ENCODE measurements at places on chromosomes 12 and 14.
A peak's percentile ranks its signal among the peaks of the same experiment; 100 is the strongest.

- no peak for DNase-seq
These were observed 52.3 kb upstream of the EGLN3 start for GRCh38 chr14:34003082-34003668.

GRCh38 chr12:49823350-49823749 lies 4.9 kb downstream of the NCKAP5L start:
- DNase-seq: no peak

- DNase-seq: no peak
These were observed 11.5 kb downstream of the UBE2N start for GRCh38 chr12:93430280-93430679.

DNA sequence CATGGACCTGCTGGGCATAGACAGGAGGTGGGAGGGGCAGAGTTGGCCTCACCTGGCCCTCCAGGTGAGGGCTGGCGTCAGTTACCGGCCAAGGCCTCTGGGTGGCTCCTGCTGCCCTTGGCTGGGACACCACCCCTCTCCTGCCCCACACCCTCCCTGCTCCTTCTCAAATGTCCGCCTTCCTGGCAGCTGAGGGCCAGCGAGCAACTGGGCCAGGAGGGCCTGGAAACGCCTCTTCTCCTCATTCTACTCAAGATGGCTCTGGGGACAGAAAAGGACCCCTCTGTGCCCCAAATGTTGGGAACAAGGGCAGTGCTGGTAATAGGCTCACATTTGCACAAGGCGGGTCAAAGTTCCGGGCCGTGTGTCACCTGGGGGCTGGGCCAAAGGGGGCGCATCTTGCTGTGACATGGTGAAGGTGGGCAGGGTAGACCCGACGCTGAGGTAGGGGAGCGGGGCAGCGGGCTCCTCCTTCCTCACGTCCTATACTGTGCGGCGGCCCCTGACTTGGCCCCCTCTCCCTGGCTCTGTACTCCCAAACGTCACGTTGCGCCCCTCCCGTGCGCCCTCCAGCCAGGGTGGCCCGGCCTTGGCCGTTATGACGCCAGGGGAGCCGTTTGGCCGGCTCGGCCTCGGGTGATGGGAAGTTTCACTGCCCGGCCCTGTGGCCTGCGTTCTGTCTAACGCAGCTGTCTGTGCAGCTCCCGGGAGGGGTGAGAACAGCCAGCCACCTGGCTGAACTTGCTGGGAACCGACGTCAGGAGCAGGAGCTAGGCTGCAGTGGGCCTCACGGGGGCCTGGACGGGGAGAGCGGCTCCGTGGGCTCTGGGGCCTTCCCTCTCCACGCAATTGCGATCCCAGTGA lies 18.0 kb upstream of the DLK1 start:
- no peak for DNase-seq

DNA sequence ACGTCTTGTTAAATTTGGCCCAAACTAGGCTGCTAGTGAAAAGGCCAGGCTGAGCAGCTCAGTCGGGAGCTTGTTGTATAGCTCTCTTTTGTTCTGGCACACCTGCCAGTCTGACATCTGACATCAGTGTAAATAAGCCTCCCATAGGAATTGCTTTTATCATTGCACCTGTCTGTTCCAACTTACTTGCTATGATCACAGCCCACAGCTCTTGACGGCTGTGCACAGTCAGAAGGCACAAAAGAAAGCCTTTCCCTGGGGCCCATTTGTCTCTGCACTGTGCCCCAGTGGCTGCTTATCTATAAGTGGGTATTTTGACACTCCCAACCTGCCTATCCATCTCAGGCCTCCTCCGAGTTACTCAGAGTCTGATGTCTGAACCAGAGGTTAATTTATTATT lies 324.5 kb downstream of the NUAK1 start:
- DNase-seq: peak; percentile 98

- no peak for DNase-seq
These were observed 374.8 kb downstream of the RMST start for GRCh38 chr12:97837401-97837800.

DNA sequence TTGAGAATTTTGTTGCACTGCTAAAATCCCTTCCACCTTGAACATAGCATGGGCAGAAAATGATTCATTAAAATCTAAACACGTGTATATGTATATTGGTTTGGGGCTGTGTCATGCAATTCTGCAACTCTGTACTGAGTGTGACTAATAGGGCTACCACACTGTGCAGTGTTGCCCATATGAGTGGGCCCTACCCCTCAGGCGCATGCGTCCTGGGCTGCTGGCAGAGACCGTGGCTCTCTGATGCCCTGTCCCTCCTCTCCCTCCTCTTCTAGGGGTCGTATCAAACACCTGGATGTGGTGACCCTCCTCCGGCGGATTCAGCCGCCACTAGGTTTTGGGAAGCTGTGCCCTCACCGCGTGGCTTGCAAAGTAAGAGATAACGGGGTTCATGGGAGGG lies 128.4 kb upstream of the FKBP4 start:
- no peak for DNase-seq

DNA sequence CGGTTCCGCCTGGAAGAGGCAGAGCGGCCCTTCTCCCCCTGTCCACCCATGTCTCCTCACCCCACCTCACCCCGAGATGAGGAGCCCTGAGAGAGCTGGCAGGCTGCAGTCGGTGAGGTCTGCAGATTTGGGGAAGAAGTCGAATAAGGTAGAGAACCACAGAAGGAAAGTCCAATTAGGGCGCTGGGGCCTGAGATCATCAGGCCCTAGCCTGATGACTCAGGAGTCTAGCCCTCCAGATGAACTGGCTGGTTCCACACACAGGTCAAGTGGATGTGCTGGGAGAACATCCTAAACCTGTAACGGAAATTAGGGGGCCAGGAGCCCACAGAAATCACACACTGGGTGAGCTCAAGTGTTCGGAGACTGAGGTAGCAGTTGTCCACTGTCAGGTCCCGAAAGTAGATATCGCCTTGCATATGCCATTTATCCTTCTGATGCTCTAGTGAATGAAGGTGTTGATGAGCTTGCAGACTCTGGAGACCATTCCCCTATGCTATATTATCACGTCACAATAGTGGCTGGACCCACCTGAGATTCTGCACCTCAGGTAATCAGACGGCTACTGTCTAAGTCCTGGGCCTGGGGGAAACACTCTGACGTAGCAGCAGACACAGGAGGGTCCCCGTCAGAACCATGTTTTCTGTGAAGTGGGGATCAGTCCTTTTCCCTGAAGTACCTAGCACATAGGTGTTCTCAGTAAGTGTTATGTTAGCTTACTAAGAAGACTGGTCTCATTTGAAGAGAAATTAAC lies 886 bp upstream of the METTL17 start:
- DNase-seq: no peak
